ENCODE measurements at places on chromosomes 5 and 9. TPM values are rescaled to one million over a fixed set of nuclear protein-coding genes. Genes with fewer than 3 reads are reported as not detected.

DNA sequence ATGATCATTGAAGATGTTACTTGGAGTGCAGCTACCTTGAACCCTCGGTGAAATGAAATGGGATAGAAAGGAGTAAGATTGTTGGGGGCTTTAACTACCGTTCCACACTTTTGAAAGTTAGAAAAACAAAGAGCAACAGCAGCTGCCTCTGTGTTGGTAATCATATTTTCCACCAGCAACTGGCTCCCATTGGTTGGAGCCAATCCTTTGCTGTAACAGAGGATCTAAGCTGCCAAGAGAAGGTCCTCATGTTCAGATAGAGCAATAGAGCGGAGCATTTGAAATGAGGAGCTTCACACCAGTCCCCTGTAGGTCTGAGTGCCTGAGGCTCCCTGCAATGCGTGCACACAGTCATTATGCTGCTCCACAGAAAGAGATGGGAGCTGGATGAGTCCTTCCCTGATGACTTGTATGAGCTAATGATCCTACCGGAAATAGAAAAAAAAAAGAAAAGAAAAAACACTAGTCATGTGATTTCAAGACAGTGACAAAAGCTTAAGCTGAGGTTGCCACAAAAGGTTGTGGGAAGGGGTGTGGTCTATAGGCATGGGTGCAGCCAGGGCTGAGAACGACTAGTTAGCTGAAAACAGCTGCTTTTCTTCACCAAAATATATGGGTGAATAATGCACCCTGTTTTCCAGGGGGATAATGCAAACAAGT is 300.7 kb downstream of the MLLT3 start:
- DNase-seq: peak; percentile 8

- no peak for DNase-seq
These were observed 399.4 kb downstream of the CTNND2 start for GRCh38 chr5:11504886-11505193.

DNA sequence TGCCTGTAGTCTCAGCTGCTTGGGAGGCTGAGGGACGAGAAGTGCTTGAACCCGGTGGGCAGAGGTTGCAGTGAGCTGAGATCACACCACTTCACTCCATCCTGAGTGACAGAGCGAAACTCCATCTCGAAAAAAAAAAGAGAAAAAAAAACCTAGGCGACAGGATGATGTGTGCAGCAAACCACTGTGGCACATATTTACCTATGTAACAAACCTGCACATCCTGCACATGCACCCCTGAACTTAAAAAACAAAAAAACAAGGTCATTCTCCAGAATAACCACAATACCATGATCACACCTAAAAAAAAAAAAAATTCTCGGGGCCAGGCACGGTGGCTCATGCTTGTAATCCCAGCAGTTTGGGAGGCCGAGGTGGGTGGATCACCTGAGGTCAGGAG is 7.5 kb upstream of the DOLPP1 start:
- DNase-seq: no peak

GRCh38 chr5:138230261-138230660 is 17.1 kb upstream of the CDC23 start:
- DNase-seq: no peak

DNA sequence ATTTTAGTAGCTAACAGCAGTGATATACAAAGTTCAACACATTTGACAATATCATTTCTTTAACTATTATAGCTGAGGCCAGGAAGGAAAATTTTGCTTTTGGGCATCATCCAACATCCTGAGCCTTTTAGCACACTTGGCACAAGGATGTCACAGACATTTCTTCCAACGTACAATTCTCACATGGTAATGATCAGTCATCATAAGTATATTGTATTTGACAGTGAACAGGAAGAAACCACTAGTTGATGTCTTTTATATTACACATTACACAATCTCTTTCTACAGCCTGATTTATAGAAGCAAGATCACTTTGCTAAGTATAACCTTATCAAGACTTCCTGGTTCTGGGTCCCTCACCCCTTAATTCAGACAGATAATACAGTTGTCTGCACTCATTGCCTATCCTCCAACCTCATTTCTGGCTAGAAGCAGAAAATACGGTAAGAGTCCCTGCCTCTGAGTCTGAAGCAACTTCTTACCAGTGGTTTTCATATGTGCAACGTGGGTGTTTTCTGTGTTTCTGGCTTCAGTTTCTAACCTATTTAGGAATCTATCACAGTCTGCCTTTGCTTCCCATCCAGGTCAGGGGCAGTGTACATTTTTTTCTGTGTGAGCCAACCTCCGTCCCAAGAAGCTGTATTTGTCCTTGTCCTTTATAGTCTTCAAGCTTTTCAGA is 167.8 kb downstream of the PAM start:
- DNase-seq: no peak

- no peak for DNase-seq
These were observed 43.1 kb downstream of the NACC2 start for GRCh38 chr9:136051837-136052471.

DNA sequence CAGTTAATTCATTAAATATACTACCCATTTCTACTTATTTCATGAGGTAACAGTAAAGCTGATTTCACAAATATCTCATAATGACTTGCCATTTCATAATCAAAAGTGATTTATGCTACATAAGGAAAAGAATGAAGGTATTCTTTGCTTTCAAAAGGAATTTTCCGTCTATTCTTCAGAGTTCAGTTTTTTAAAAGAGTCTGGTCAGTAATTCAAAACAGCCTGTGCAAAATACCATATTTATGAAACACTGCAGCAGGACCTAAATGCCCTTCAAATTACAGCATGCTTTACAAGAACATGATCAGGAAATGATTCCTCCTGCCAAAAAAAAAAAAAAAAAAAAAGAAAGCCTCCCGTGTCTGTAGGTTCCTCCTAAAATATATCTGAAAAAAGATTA is 154.7 kb downstream of the KIAA0825 start:
- DNase-seq: no peak

DNA sequence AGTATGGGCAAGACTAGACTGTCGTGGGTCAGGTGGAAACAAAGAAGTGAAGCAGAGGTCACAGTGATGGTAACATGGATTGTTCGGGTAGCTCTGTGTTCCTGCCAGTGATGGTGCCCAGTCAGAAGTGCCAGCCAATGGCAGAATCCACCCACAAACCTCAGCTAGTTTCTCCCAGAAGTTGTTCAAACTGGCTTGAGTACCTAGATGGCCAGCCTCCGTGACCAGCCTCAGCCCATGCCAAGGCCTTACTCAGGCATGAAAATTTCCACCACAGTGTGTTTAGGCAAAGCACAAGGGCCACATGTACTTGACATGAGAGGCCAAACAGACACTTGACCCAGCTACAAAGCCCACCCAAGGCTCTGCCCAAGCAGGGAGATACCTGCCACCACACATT is 19.4 kb upstream of the BTNL9 start:
- DNase-seq: no peak

GRCh38 chr9:79776581-79776980 is 204.8 kb downstream of the TLE4 start:
- DNase-seq: no peak

- no peak for DNase-seq
These were observed 136.9 kb upstream of the EGFLAM start for GRCh38 chr5:38121420-38121819.

VCAN gene
- total RNA-seq: 0.33 TPM

ZCCHC10 gene
- 31.8 TPM for total RNA-seq

SOX30 gene
- total RNA-seq: 0.11 TPM

HAUS6 gene
- 36.3 TPM for total RNA-seq

UQCRQ gene
- 595 TPM for total RNA-seq

Data from CD8-positive, alpha-beta memory T cell (primary cell).